ENCODE measurements at places on chromosomes 3 and 15.

- DNase-seq: no peak
Observed at GRCh38 chr15:54779271-54779670, 417.5 kb downstream of the RSL24D1 start.

DNA sequence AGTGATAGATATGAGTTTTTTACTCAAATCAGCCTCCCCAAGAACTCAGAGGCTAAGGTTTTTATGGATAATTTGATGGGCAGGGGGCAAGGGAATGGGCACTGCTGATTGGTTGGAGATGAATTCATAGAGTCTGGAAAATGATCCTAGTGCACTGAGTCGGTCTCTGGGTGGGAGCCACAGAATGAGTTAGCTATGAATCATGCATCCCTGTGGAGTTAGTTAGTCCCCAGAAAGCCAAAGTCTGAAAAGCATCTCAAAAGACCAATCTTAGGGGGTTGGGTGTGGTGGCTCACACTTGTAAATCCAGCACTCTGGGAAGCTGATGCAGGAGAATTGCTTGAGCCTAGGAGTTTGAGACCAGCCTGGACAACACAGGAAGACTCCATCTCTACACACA lies 516.1 kb downstream of the AGBL1 start:
- DNase-seq: peak; percentile 2

DNA sequence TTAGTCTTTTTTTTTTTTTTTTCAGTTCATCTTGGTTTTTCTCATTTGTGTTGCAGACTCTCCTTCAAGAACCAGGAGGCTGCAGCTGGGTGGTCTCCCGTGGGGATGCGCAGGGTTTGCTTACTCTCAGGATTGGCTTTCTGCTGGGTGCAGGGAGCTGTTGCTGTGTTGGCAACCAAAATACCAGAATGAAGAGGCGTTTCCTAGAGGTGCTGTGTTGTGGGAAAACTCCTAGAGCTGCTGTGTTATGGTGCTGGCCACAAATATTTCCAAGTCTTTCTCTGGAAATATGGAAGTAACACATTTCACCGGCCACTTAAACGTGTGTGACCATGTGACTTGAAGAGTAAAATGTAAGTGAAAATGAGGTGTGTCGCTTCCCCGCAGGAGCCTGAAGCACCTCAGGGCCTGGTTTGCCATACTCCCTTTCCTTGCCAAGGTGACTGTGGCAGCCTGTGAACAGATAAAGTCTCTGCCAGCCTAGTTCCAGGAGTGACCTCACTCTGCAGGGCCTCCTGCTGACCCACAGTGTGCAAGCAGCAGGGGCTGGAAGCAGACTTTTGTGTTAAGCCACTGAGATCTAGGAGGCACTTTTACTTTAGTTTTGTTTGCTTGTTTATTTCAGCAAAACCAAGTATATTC lies 258.9 kb downstream of the ADAMTS17 start:
- no peak for DNase-seq

DNA sequence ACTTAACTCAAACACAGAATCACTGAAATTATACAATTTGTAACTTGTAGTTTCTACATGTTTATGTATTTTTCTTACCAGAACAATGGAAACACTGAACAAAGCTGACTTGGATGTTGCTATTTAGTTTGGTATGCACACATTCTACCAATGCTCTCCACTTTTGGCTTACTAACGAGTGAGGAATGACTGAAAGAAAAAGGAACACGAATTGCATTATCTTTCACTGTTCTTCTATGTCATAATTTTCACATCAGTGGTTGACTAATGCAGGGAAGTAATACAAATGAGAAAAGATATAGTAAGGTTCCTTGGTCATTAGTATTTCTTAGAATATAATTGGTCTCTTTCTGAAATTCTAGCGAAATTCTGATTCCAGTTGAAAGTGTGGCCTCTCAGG lies 9.8 kb upstream of the CNTN3 start:
- no peak for DNase-seq

- no peak for DNase-seq
Observed at GRCh38 chr3:123638936-123639689, 54.3 kb upstream of the HACD2 start.

DNA sequence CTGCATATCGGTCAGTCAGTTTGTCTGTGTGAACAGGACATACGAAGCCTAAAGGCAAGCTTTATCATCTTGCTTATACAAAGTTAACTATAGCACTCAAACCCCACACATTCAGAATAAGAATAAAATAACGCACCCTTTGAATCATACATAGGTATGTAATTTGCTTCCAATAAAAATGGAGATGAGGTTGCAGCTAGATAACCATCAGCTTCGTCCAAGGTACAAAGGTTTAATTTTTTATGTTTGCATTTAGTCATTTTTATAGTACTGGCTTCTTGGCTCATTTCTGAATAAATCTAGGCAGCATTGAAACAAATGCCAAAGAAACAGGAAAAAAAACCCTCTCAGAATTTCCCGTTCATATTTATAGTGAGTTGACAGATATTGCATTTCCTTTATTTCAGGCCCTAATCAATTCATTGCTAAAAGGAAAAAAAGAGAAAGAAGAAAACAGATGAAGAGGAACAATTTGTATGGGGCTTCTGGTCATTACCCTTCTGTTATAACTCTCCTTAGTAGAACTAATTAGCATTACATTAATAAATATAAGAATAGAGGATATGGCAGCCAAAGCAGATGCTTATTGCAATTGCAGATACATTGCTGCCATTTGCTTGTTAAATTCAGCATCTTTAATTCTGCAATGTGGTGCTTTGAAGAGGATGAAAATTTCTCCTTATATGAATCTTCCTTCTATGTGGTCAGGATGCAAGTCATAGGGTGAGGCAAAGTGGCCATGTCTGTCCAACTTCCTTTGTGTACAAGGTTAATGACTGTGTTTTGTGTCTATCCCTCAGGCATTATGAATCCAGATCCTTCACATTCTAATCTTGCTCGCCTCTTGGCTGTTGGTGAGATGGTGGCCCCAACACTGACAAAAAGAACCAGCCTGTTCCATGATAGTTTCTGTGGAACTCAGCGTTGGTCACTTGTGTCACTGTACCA lies 550.0 kb downstream of the AGBL1 start:
- DNase-seq: no peak
